ENCODE measurements at places on chromosomes 12 and 14.

GRCh38 chr12:81835783-81836182 is 76.6 kb upstream of the PPFIA2 start:
- DNase-seq, result no peak

GRCh38 chr12:72723732-72724131 is 451.6 kb downstream of the TRHDE start:
- DNase-seq, result no peak

DNA sequence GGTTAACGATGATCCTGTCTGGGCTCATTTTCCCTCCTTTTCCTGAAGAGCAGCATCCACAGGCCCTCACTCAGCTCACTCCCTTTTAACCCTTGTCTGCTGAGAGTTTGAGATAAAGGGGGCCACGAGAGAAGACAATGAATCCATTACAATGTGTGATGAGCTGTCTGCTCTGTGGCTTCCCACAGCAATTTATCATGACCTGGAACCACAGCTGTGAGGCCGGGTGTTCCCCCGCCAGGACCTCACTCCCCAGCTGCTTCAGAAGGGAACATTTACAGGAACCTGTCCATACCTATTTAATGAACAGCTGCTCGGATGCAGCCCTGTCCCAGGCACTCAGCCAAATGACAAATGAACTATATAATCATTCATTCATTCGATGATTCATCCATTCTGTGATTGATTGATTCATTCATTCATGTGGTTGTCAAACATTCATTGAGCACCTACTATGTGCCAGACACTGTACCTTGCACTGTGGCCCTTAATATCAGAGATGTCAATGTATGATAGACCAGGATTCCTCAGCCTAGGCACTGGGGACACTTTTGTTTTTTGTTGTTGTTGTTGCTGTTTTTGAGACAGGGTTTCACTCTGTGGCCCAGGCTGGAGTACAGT is 18.5 kb upstream of the P2RX7 start:
- DNase-seq, result no peak

DNA sequence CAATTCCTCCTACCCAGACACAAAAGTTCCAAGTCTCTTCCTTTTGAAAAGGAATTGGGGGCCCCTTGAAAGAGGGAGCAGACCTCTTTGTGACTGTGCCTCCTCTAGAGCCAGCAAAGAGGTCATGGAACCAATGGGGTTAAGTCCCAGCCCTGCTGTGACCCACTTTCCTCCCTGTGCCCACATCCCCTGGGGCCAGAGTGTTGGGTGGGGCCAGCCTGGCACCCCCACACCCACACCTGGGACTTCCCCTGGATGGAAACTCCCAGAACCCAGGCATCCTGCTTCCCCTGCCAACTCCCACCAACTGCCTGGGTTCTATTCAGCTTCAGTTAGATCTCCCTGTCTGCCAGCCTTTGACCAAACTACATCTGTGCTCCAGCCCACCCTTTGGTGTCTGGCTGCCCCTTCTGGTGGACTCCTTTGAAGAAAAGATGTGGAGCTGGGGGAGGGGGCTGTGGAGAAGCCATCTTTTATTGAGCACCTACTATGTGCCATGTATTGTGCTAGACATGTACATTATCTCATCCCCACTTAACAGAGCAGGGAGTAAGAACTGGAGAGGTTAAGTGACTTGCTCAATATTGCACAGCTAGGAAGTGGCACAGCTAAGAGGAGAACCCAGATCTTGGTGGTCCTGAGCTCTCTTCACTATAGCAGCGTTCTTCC is 4.6 kb upstream of the RARG start:
- DNase-seq, result peak; percentile 34

Measured in activated CD8-positive, alpha-beta T cell treated with anti-CD3 and anti-CD28 coated beads, Interleukin-2, amount 10 ng/mL, durations not matched to agents 7 days and 5 days (primary cell).